Keratinocyte (primary cell): ENCODE measurements at places on chromosomes 16 and 17.

DNA sequence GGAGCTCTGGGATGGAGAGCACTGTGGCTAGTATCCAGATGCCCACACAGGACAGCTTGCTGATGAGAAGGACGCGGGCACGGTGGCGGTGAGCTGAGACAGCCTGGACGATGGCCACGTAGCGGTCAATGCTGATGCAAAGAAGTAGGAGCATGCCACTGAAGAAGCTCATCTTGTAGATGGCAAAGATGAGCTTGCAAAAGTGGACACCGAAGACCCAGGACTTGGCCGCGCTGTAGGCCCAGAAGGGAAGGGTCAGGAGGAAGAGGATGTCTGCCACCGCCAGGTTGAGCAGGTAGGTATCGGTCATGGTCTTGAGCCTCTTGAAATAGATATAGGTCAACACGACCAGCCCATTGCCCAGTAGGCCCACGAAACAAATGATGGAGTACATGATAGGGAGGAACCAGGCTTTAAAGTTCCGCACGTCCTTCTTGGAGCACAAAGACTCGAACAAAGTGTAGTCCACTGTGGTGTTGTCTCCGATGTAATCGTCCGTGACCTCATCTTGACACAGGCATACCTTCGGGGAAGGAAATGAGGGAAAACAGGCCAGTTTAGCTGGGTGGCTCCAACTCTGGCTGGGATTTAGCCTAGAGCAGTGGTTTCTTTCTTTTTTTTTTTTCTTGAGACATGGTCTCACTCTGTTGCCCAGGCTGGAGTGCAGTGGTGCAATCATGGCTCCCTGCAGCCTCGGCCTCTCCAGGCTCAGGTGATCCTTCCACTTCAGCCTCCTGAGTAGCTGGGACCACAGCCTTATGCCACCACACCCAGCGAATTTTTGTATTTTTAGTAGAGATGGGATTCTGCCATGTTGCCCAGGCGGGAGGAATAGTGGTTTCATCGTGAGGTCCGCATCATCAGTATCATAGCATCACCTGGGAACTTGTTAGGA lies 9.7 kb downstream of the CCR7 start:
- H3K36me3 ChIP-seq: no peaks in the 10 kb centered on the region
- H3K27me3 ChIP-seq: peaks cover 21% of the 10 kb centered on the region
- H3K4me1 ChIP-seq: peaks cover 12% of the 10 kb centered on the region
- DNase-seq: no peak

DNA sequence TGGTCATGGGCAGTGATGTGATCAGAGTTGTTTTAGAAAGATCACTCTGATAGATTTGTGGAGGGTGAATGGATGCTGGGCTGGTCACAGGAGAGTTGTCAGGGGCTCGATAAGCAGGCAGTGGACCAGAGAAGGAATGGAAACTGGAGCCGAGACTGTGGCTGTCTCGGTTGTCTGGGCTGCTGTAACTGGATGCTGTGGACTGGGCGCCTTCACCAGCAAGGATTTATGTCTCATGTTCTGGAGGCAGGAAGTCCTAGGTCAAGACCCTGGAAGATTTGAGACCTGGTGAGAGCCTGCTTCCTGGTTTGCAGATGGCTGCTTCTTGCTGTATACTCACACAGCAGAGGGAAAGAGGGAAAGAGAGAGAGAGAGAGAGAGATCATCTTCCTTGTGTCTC lies 203.6 kb downstream of the HS3ST4 start:
- no peak for DNase-seq
- no peak overlapping the region for H3K4me3 ChIP-seq
- H3K27me3 ChIP-seq: no peaks in the 10 kb centered on the region
- H3K36me3 ChIP-seq: no peaks in the 10 kb centered on the region
- no peaks in the 10 kb centered on the region for H3K4me1 ChIP-seq

DNA sequence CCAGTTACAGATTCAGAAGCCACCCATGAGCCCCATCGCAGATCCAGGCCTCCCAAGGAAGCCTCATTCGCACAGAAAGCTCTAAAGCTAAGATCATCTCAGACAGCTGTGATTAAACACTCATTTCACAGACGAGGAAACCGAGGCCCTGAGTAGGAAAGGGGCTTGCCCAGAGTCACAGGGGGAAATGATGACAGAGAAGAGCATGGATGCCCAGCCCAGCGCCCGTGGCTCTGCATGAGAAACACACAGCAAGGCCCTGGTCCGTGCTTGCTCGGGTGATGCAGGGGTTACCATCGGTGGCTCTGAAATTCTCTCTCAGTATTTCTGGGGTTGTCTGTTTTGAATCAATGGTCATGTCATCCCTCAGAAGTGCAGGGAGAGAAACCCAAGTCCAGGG lies 109.6 kb downstream of the C16orf78 start:
- no peak overlapping the region for H3K27ac ChIP-seq
- H3K36me3 ChIP-seq: no peaks in the 10 kb centered on the region
- no peaks in the 10 kb centered on the region for H3K27me3 ChIP-seq

DNA sequence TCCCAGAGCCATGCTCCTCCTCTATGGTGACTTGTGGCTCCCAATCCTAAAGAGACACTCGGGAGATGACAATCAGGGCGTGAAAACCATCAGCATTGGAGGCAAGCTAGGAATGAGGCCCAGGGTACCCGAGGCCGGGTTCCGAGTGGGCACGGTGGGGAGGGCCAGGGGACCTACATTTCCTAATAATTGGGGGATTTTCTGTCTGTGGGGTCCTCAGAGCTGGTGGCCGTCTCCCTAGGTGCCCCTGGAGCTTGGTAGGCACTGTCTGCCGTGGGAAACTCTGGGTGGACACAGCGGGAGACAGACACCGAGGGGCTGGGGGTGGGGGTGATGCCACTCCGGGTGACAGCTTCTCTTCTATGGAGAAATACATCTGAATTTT lies 312.5 kb upstream of the TNRC6C start:
- no peaks in the 10 kb centered on the region for H3K36me3 ChIP-seq
- no peak overlapping the region for H3K27ac ChIP-seq
- H3K27me3 ChIP-seq: peaks cover 27% of the 10 kb centered on the region

DNA sequence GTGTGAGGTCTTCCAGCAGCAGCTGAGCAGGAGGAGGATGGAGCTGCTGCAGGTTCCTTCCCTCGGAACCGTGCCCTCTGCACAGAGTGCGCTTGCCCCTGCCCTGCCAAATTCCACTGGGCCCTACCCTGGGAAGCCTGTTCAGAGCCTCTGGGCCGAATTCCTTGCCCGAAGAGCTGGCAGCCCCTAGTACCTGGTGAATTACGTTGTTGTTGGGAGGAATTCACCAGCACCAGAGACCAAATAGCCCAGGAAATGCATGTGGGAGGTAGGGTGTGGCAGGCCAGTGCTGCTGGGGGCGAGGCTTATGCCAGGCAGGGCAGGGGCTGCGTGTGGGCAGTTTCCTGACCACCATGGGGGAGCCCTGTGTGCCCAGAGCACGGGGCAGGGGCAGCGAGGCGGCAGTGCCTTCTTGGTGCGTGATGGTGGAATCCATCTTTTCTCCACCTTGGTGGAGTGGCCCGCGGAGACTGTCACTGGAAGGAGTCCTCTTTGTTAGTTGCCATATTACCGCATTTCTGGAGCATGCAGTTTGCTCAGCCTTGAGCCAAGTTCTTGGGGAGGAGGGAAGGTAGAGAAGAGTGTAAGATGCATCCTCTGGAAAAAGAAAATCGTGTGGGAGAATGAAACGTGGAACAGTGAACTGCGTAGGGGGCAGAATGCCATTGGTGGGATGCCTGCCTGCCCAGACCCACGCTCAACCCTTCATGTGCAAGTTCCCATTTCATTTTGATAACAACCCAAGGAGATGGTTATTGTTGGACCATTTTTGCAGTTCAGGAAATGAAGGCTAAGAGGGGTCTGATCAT lies 2.3 kb downstream of the MRC2 start:
- H3K4me3 ChIP-seq: peak overlapping the region; percentile 79
- no peaks in the 10 kb centered on the region for H3K27me3 ChIP-seq
- peaks cover 3% of the 10 kb centered on the region for H3K36me3 ChIP-seq

DNA sequence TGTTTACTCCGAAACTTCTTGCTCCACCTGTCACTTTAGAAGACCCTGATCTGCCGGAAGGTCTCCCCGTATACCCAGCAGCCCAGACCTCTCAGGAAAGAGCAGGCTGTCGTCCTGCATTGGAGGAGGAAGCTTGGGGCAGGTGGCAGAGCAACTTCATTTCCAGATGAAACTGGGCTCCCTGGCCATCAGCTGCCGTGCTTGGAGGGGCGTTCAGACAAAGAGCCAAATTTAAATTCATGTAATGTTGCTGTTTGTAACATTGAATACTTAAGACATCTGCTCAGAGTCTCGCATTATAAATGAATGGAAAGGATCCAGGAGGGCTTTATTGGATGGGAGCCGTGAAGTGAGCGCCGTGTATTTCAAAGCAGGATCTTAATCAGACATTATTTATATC lies 628.5 kb downstream of the MAF start:
- DNase-seq: no peak
- no peaks in the 10 kb centered on the region for H3K36me3 ChIP-seq
- peaks cover 4% of the 10 kb centered on the region for H3K27me3 ChIP-seq
- H3K4me3 ChIP-seq: no peak overlapping the region

- H3K4me3 ChIP-seq: no peak overlapping the region
- no peak for DNase-seq
- H3K27ac ChIP-seq: no peak overlapping the region
- no peaks in the 10 kb centered on the region for H3K36me3 ChIP-seq
- peaks cover 8% of the 10 kb centered on the region for H3K4me1 ChIP-seq
Observed at GRCh38 chr16:15483857-15484256, 49.5 kb downstream of the BMERB1 start.

- H3K27ac ChIP-seq: no peak overlapping the region
- DNase-seq: no peak
- no peak overlapping the region for H3K4me3 ChIP-seq
- H3K27me3 ChIP-seq: peaks cover 45% of the 10 kb centered on the region
- peaks cover 8% of the 10 kb centered on the region for H3K4me1 ChIP-seq
- no peaks in the 10 kb centered on the region for H3K36me3 ChIP-seq
Observed at GRCh38 chr16:58462499-58462996, 37.4 kb upstream of the NDRG4 start.

DNA sequence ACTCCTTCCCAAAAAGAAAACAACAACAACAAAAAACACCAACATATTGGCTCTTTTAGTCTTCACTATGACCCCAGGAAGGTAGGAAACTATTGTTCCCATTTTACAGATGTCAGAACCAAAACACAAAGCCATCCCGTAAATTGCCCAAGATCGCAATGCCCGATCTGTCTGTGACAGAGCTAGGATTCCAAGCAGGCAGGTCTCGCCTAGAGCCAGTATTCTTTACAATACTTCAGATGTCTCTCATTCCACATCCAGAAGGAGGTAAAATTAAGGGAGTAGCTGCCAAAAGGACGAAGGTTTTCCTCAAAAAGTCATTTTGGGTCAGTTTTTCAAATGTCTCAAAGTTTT lies 21.7 kb downstream of the GRB2 start:
- no peak for DNase-seq
- H3K4me1 ChIP-seq: peaks cover 4% of the 10 kb centered on the region
- H3K27me3 ChIP-seq: no peaks in the 10 kb centered on the region
- no peak overlapping the region for H3K4me3 ChIP-seq

- no peak overlapping the region for H3K27ac ChIP-seq
- DNase-seq: no peak
- H3K36me3 ChIP-seq: peaks cover 3% of the 10 kb centered on the region
- no peak overlapping the region for H3K4me3 ChIP-seq
- H3K27me3 ChIP-seq: no peaks in the 10 kb centered on the region
Observed at GRCh38 chr16:17358355-17358754, 112.4 kb downstream of the XYLT1 start.

DNA sequence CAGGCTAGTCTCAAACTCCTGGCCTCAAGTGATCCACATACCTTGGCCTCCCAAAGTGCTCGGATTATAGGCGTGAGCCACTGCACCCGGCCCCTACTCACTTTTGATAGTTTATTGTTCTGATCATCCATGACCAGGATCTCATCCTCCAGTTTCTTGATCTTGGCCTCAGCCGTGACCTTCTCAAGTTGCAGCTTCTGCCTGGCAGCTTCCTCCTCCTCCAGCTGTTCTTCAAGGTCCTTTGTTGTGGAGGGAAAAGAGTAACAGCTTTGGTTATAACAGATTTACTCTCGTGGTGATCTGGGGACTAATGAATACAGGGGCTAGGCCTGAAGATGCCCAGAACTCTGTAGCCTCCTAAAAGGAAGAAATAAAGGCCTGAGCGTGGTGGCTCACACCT lies 89.9 kb downstream of the NDE1 start:
- H3K27ac ChIP-seq: no peak overlapping the region
- no peaks in the 10 kb centered on the region for H3K36me3 ChIP-seq
- no peak overlapping the region for H3K4me3 ChIP-seq
- peaks cover 3% of the 10 kb centered on the region for H3K27me3 ChIP-seq
- no peak for DNase-seq
- no peaks in the 10 kb centered on the region for H3K4me1 ChIP-seq

GRCh38 chr16:1437606-1438005 lies 6.7 kb downstream of the PERCC1 start:
- no peaks in the 10 kb centered on the region for H3K27me3 ChIP-seq
- no peak for DNase-seq
- H3K27ac ChIP-seq: no peak overlapping the region
- no peaks in the 10 kb centered on the region for H3K4me1 ChIP-seq

DNA sequence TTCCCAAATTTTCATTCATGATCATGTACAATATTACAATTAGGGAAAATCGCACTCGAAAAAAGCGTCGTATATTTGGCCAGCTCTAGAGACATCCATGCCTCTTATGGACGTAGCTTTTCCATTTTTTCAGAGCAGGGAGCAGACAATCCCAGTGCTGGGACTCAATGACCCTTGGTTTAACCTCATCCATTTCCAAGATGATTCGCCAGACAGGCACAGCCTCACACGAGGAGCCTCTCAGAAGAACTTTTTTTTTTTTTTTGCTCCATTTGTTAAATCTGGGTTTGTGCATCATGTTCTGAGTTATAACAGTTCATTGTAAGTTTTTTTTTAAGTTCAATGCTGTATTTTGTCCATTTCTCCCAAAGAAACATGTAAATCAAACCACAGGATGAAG lies 92.1 kb downstream of the ZDHHC7 start:
- no peaks in the 10 kb centered on the region for H3K36me3 ChIP-seq
- peaks cover 3% of the 10 kb centered on the region for H3K4me1 ChIP-seq
- no peak overlapping the region for H3K4me3 ChIP-seq
- H3K27ac ChIP-seq: no peak overlapping the region
- H3K27me3 ChIP-seq: peaks cover 16% of the 10 kb centered on the region
- no peak for DNase-seq

DNA sequence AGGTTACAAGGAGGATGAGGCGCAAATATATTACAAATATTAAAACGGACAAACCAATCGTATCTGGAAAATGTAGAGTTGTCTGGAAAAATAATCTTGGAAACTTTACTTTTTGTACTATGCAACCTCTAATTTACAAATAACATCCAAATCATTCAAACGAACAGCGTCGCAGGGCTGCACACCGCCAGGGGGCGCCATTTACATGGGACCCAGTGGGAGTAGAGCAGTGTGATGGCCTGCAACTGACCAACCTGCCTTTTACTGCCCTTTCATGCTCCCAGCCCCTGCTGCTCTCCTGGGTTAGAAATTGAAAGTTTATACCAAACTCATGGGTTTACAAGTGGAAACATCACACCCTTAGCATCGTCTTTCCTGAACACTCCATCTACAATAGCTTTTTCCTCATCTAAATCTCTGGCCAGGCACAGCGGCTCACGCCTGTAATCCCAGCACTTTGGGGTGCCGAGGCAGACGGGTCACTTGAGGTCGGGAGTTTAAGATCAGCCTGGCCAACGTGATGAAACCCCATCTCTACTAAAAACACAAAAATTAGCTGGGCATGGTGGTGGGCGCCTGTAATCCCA lies 10.0 kb downstream of the PITPNC1 start:
- no peak for DNase-seq
- peaks cover 14% of the 10 kb centered on the region for H3K4me1 ChIP-seq
- no peak overlapping the region for H3K4me3 ChIP-seq
- no peak overlapping the region for H3K27ac ChIP-seq
- no peaks in the 10 kb centered on the region for H3K27me3 ChIP-seq
- peaks cover 1% of the 10 kb centered on the region for H3K36me3 ChIP-seq
